ENCODE measurements at places on chromosomes 7 and 10.
A peak's percentile ranks its signal among the peaks of the same experiment; 100 is the strongest.

GRCh38 chr10:103764296-103765088 is 90.9 kb downstream of the SH3PXD2A start:
- H3K27ac ChIP-seq, result peak overlapping the region; percentile 69
- no peaks in the 10 kb centered on the region for H3K36me3 ChIP-seq
- no peak for DNase-seq
- H3K27me3 ChIP-seq, result peaks cover 18% of the 10 kb centered on the region

DNA sequence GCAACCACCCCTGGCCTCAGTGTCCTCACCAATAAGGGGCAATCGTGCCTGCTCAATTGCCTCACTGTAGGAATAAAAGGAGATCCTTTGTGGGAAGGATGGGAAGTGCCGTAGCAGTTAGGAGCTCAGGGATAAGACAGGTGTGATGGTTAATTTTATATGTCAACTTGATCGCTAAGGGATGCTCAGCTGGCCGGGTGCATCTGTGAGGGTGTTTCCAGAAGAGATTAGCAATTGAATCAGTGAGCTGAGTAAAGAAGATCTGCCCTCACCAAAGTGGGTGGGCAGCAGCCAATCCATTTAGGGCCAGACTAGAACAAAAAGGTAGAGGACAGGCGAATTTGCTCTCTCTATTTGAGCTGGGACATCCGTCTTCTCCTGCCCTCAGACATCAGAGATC is 46.3 kb downstream of the BUB3 start:
- H3K27ac ChIP-seq, result no peak overlapping the region
- peaks cover 4% of the 10 kb centered on the region for H3K36me3 ChIP-seq
- DNase-seq, result no peak
- H3K27me3 ChIP-seq, result no peaks in the 10 kb centered on the region
- H3K4me3 ChIP-seq, result no peak overlapping the region

DNA sequence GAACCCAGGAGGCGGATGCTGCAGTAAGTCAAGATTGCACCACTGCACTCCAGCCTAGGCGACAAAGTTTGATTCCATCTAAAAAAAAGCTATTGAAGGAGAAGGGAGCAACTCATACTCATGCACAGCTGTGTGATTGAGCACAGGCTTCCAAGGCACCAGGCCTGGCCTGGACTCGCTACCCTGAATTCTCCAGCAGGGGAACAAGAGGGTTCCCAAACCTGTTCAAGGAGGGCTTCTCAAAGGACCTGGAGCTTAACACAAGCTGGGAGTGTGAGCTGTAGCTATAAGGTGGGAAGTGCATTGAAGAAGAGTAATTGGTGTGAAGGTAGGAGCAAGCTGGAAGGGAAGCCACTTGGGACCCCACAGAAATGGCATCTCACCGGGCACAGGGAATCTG is 15.1 kb upstream of the DDIT4 start:
- peaks cover 85% of the 10 kb centered on the region for H3K4me1 ChIP-seq
- H3K27ac ChIP-seq, result peak overlapping the region; percentile 73
- H3K4me3 ChIP-seq, result no peak overlapping the region
- peaks cover under 1% of the 10 kb centered on the region for H3K27me3 ChIP-seq
- H3K36me3 ChIP-seq, result no peaks in the 10 kb centered on the region
- DNase-seq, result no peak

DNA sequence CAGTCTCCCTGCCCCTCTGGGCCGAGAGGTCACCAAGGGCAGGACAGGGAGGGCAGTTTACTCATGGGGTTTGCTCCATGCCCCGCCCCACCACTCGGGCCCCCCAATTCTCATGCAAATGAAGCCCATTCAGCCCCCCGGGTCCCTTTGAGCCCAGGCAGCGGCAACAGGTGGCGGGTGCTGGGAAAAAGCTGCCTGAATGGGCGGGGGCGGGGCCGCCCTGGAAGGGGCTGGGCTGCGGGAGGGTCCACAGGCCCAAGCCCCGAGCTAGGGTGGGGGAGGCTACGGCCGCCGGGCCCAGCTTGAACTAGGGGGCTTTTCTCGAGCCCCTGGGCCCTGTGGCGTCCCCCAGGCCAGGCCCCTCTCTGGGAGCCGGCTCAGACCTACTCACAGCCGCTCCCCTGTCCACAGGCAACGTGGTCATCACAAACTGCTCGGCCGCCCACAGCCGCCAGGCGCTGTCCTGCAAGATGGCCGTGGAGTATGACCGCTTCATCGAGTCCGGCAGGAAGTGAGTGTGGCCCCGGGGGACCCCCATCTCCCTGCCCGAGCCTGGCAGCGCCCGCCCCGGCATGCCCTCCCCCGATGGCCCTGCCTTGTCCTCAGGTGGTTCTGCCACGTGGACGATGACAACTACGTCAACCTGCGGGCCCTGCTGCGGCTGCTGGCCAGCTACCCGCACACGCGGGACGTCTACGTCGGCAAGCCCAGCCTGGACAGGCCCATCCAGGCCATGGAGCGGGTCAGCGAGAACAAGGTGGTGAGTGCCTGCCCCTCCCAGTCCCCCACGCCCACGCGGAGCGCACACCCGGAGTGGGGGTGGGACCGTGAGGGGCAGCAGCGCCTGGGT is 5.5 kb downstream of the LFNG start:
- DNase-seq, result no peak
- no peak overlapping the region for H3K27ac ChIP-seq
- no peak overlapping the region for H3K4me3 ChIP-seq
- H3K36me3 ChIP-seq, result peaks cover 44% of the 10 kb centered on the region
- no peaks in the 10 kb centered on the region for H3K27me3 ChIP-seq

- no peak for DNase-seq
- H3K4me1 ChIP-seq, result no peaks in the 10 kb centered on the region
Observed at GRCh38 chr7:158444501-158445420, 142.9 kb downstream of the PTPRN2 start.

DNA sequence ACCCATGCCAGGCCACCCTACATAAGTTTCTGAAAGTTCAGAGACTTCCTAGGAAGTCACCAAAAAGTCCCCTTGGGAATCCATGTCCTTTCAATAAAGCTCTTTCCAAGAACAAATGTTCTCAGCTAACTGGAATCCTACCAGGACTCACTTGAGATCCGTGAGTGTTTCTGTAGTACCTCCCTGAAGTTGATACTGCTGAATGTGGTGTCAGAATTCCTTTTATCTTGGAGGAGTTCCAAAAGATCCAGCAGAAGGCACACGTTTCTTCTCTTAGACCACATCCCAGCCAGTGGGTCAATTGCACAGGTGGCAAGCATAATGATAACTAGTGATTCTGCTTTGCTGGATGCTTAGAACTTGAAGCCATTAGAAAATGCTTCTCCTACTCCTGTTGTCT is 689.7 kb upstream of the IGFBP3 start:
- H3K27ac ChIP-seq, result no peak overlapping the region
- H3K27me3 ChIP-seq, result no peaks in the 10 kb centered on the region
- no peak overlapping the region for H3K4me3 ChIP-seq
- no peak for DNase-seq

DNA sequence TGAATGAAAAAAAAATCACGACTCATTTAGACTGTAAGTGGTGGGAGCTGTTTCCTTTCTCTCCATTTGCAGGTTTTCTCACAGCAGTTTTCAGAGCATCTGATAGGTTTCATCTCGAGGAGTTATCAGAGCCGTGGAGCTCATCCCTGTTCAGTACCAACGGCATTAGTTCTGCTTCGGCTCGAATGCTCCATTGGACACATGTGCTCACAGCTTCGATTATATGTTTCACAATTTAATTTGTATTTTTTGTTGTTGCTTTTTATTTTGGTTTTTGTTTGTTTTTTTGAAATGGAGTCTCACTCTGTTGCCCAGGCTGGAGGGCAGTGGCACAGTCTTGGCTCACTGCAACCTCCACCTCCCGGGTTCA is 1.5 kb downstream of the SLC18A2 start:
- peaks cover 76% of the 10 kb centered on the region for H3K27me3 ChIP-seq
- H3K27ac ChIP-seq, result no peak overlapping the region
- H3K4me3 ChIP-seq, result no peak overlapping the region
- no peaks in the 10 kb centered on the region for H3K36me3 ChIP-seq

DNA sequence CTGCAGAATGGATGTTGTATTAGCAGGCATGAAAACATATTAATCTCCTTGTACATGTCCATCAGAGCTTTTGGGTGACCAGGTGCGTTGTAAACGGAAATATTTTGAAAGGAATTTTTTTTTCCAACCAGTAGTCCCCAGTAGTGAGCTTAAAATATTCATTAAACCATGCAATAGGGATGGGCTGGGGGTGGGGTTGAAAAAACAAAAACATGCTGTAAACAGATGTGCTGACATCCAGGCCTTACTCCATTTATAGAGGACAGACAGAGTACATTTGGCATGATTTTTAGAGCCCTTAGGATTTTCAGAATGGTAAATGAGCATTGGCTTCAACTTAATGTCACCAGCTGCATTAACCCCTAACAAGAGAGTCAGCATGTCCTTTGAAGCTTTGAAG is 50.2 kb downstream of the PTPN12 start:
- no peaks in the 10 kb centered on the region for H3K27me3 ChIP-seq
- H3K4me1 ChIP-seq, result no peaks in the 10 kb centered on the region
- H3K36me3 ChIP-seq, result peaks cover 2% of the 10 kb centered on the region
- H3K27ac ChIP-seq, result no peak overlapping the region
- no peak overlapping the region for H3K4me3 ChIP-seq

- H3K4me3 ChIP-seq, result peak overlapping the region; percentile 61
- peak; percentile 63 for DNase-seq
- peaks cover 62% of the 10 kb centered on the region for H3K4me1 ChIP-seq
- H3K36me3 ChIP-seq, result peaks cover 1% of the 10 kb centered on the region
- H3K27me3 ChIP-seq, result peaks cover 41% of the 10 kb centered on the region
Observed at GRCh38 chr10:11685787-11686218, 56.4 kb upstream of the ECHDC3 start.

DNA sequence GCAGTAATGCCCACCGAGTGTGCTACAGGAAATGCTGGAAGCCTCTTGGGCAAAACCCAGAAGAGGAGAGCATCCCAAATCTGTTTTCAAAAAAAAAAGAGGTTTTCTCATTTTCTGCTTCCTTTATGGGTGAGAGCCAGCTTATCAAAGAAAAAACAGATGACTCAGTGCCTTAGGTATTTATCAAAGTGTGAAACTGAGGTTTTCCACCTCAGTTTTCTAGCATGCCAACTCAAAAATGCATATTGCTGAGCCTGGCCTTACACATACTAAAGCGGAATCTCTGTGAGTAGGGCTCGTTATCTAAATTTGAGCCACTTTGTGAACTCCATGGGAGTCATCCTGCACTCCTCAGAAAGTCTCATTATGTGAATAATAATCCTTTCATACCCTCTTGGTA is 705.1 kb downstream of the SUGCT start:
- no peak overlapping the region for H3K27ac ChIP-seq
- no peak overlapping the region for H3K4me3 ChIP-seq
- no peaks in the 10 kb centered on the region for H3K27me3 ChIP-seq
- H3K36me3 ChIP-seq, result no peaks in the 10 kb centered on the region
- H3K4me1 ChIP-seq, result no peaks in the 10 kb centered on the region
- no peak for DNase-seq
